ENCODE measurements at places on chromosomes 16 and 17. TPM values are rescaled to one million over a fixed set of nuclear protein-coding genes. Genes with fewer than 3 reads are reported as not detected.
A peak's percentile ranks its signal among the peaks of the same experiment; 100 is the strongest.

DNA sequence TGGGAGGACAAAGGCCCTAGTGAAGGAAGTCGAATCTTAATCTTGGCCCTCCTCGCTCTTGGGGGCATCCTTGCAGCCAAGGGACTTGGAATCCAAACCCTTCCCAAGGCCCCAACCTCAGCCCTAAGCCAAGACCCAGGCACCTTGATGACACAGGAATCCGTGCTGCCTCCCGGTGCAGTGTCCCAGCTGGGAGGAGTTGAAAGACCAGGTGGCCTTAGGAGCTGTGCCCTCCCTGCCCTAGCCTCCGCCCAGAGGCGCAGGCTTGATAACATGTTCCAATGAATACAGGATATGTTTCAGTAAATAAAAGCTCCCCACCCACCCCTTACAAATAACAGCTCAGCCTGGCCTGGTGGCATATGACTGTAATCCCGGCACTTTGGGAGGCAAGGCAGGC is at the start of gene CHST5:
CHST5 (minus strand) TSS at position 208 of the 400 bp plus-strand sequence. CDS start 5,724 bp downstream, outside the sequence.
- DNase-seq = no peak

GRCh38 chr16:4612977-4613635 is 1.6 kb downstream of the UBALD1 start:
- peak; percentile 71 for DNase-seq

DNA sequence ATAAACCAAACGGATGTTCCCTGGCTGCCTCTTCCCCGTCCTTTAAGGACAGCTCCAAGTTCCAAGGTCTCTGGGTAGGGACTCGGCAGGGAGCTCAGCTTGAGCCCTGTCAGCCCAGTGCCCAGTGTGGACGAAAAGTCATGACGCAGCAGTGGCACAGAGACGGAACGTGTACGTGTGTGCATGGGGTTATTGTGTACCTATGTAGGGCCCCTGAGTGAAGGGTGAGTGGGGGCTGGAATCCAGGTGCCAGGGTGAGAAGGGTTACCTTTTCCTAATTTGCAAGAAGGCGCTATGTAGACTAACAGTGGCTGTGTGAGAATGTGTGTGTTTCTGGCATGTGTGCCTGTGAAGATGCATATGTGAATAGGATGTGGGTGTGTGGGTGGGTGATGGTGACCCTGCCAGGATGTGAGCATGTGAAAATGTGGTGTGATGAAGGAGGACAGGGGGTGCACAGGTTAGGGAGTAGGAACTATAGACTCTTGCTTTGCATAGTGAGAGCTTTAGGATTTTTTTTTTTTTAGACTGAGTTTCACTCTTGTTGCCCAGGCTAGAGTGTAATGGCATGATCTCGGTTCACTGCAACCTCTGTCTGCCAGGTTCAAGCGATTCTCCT is 6.0 kb downstream of the SCN4A start:
- no peak for DNase-seq

GRCh38 chr17:50043290-50044148 is 12.4 kb upstream of the ITGA3 start:
- no peak for DNase-seq

GRCh38 chr17:29041091-29041490 is 1.9 kb upstream of the PIPOX start:
- DNase-seq = no peak

DNA sequence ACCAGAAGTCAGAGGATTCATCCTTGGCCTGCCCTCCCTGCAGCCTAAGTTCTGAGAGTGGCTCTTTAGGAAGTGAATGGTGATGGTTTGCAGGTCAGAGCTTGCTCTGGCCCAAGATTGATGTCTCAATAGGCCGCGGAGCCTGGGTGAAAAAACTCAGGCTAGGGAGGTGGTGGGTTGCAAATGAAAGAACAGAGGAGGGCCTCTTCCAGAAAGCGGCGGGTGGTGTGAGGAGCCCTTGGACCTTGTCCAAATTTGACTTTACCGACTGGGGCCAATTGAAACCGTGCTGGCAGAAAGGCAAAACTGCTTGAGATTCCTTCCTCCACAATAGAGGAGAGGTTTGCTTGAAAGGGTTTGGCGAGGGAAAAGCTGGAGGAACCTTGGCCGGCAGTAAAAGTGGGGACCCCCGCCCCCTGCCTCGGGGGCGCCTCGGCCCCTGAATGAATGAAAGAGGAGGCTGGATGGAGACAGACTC is 331.3 kb downstream of the SEC14L1 start:
- no peak for DNase-seq

GRCh38 chr17:38564869-38565268 is 40.9 kb downstream of the SRCIN1 start:
- no peak for DNase-seq

GRCh38 chr17:31279401-31279800 is 17.6 kb downstream of the OMG start:
- DNase-seq = no peak

- no peak for DNase-seq
These were observed 13.5 kb upstream of the INPP5K start for GRCh38 chr17:1529863-1530262.

DNA sequence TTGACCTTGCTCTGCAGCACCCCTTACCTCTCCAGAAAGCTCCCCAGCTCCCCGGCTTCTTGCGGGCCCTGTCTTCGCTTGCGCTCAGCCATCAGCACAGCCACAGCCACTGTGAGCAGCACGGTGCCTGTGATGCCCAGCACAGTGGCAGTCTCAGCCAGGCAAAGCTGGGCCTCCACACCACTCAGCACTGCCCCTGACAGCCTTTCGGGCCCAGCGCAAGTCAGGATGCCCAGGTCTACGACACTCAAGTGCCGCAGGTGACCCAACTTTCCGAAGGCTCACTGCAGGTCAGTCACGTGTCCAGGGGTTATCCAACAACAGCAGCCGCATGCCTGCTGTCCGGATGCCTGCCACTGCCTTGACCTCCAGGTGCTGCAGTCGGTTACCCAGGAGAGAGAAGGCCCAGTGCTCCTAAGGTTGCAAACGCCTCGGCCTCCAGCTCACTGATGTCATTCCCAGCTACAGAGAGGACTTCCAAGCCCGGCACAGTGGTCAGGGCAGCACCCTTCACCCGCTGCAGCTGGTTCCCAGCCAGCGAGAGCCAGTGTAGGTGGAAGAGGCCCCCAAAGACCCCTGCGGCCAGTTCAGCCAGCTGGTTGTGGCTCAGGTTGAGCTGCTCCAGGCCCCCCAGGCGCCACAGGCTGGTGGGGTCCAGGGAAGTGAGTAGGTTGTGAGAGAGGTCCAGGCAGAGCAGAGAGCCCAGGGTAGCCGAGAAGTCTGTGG is 8.9 kb upstream of the TMEM101 start:
- no peak for DNase-seq

DNA sequence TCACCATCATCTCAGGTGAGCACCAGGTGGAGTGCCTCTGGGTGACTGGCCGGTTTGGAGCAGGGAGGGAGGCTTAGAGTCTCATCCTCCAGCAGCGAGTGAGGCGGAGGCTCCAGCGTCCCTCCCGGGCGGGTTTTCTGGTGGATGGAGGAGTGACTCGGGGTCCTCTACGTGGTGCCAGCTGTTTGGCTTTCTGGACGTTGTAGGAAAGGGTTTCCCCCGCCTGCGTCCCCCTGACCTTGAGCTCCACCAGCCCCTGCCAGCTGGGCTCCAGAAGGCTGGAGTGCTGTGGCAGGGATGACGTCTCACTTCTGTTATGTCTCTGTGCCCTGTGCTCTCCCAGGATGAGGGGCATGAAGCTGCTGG is 522 bp downstream of the DNASE1 start:
- DNase-seq = no peak

DNA sequence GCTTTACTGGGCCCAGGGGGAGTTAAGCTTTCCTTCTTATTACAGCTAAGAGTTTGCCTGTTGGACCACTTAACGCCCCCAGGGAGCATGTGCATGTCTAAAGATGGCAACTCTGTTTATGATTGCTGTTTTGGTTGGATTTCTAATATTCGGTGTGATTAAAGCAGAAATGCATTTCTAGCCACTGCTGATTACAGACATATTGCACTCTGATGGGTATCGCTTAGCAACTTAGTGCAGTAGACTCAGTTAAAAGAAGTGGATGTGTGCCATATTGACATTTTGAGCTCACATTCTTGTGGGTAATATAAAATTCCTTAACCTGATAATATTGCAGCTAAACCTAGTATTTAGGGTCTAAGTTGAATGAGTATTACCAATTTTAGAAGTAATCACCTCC is 4.2 kb downstream of the NF1 start:
- DNase-seq = no peak

DNA sequence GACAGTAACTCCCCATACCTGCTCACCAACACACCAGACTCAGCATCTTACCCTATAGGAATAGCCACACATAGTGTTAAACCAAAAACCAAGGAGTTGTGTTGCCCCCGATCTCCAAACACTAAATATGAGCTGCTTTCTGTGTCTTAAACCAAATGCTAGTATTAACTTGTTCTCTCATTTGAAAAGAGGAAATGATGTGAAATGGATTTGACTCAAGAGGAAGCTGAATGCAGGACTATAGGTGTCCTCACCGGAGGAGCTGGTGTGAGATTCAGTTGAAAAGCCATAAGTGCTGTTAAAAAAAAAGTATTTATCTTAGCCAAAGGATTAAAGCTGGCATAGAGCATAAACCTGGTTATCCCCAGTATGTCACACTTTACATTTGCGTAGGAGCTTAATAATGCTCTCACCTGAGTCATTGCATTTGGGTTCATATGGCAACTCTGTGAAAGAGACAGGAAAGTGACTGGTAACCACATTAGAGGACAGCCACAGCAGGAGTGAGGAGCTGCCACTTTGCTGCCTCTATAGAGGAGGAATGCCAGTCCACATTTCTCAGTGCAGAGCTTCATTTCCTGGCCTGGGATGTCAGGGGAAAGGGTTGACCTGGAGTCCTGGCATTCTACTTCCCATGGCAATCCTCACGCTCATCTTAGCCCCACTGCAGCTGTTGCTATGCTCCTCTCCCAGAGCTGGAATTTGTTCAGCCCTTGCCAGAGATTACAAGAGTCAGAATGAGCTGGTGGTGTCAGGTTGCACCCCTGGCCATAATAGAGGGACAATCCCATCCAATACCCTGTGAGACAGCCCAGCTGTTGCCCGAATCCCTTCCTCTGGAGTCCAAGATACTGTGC is 143.3 kb upstream of the ANKFN1 start:
- DNase-seq = no peak

DNA sequence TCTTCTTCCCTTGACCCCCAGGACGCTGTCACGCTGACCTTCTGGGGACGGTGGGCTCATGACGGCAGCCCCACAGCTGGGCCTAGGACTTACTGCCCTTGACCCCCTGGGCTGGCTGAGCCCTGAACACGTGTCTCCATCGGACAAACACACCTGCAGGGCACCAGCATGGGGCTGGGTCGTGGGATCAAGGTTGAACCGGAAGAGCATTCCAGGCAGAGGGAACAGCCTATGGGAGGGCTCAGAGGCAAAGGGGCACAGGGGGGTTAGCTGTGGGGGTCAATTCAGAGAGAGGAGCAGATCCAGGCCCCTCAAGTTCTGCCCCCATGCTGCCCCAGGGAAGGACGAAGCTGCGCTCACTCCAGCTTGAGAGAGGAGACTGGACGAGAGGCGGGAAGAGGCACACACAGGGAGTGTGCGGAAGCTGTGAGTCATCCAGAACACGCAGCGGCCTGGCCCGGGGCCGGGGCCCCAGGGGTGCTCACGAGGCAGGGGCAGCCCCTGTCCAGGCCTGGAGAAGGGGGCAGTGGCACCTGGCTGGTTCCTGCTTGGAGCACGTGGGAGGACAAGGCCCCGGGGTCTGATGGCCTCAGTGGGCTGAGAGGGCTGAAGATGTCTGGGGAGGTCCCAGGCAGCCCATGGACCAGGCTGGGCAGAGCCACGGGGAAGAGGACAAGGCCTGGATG is 9.9 kb downstream of the SSTR5 start:
- DNase-seq = no peak

DNA sequence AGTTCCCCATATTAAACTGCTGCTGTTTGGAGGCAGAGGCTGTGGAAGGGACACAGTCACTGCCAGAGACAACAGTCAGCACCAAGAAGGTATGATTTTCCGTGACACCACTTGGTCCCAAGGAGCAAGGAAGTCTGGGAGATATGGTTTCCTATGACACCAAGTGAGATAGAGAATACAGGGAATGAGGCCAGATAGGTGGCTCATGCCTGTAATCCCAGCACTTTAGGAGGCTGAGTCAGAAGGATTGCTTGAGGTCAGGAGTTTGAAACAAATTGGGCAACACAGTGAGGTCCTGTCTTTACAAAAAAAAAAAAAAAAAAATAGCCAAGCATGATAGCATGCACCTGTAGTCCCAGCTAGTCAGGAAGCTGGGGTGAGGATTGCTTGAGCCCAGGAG is 90.8 kb downstream of the ABCC12 start:
- DNase-seq = no peak

DNA sequence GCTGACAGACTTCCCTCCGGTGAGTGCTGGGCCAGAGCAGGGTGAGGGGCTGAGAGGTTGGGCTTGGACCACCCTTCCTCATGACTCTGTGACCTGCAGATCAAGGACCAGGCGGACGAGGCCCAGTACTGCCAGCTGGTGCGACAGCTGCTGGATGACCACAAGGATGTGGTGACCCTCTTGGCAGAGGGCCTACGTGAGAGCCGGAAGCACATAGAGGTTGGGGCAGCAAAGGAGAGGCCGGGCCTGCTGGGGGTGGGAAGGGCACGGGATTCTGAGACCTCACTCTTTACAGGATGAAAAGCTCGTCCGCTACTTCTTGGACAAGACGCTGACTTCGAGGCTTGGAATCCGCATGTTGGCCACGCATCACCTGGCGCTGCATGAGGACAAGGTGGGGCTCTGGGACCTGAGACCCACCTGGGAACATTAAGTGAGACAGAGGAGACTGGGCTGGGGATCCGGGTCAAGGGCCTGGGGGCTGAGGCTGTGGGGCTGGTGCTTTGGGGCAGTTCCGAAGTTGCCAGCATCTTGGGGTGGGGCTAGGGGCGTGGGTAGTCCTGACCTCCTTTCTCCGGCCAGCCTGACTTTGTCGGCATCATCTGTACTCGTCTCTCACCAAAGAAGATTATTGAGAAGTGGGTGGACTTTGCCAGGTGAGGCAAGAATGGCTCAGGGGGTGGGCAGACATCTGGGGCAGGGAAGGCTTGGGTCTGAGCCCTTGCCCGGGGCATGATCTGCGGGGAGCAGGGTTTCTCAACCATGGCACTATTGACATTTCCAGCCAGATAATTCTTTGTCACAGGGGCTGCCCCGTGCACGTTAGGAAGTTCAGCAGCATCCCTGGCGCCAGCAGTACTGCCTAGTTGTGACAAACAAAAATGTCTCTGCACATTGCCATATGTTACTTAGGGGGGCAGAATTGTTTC is 2.2 kb downstream of the BCKDK start:
- no peak for DNase-seq

The CSH2 gene
- total RNA-seq = not detected

The PYDC1 gene
- total RNA-seq = not detected

The KRT27 gene
- not detected for total RNA-seq

The KRT33A gene
- 0.24 TPM for total RNA-seq

The ACSM2A gene
- total RNA-seq = 1.8 TPM

The WDR45B gene
- total RNA-seq = 74.0 TPM

The IL4R gene
- total RNA-seq = 22.1 TPM

Measured in type B pancreatic cell (in vitro differentiated cells).